ENCODE measurements at places on chromosomes 2 and 18.

- no peak for DNase-seq
These were observed 48.0 kb downstream of the HDLBP start for GRCh38 chr2:241267249-241268067.

DNA sequence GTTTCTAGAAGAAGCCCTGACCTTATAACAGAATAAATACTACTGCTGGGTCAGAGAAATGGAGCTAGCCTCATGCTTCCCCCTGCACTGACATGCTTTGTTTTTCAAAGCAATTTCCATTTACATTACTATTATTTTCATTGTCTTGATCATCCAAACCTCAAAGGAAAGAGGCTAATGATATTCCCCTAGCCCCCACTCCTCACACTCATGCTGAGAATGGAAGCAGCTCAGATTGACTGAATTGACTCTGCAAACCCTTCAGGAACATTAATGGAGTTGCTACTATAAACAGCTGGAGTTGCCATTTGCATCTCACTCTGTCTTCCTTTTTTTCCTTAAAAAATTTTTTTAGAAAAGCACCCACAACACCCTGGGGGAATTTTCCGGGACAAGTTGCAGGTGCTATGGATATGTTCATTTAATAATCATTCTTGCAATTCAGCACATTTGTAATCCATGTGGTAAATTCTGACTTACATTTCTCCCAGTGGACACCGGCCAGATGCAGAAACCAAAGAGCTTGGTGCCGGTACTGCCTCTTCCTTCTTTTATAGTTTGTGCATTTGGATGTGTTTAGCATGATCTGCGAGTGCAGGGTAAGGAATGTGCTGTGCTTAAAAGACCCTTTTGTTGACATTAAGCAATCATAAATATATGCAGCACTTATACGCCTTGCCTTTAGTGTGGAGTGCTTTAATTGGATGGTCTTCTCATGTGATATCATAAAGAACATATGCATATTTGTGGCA lies 103.3 kb upstream of the OSR1 start:
- DNase-seq: no peak

GRCh38 chr18:13551841-13552733 lies 174.3 kb downstream of the FAM210A start:
- no peak for DNase-seq

DNA sequence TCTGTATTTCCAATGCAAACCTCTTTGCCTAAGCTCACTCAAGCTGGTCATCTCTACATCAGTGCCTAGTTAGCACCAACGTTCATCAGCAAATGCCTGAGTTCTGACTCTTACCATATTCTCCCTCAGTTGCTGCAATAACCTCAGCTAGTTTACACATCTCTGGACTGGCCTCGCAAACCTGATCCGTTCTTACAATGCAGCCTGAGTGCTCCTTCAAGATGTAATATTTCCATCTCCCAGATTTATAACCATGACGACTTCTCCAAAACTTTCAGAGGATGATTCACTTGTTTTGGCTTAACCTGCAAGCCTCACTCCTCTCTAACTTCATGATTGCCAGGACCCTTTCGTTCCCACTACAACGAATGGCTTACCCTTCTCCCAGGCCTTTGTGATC lies 69.7 kb downstream of the DIPK1C start:
- no peak for DNase-seq

DNA sequence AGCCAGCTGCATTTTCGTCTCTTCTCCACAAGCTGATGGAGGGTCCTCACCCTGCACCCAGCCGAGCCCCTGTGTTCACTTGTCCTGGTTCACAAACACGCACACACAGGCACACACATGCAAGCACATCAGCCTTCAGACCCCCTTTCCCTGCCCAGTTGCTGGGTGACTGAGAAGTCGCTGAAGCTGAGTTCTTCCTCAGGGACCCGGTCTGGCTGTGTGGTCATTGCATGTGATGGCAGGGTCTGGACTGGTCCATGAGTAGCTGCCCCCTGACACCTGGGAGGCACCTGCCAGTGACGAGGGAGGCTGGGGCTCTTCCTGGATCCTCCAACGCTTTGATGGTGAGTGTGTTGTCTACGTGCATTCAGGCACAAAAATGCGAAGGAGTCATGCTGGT lies 546.1 kb upstream of the SALL3 start:
- DNase-seq: no peak

- DNase-seq: no peak
These were observed 9.8 kb downstream of the TMX3 start for GRCh38 chr18:68705119-68705518.

- DNase-seq: peak; percentile 29
These were observed at the start of gene FAM124B for GRCh38 chr2:224401641-224402342. Gene FAM124B, minus strand, starts transcription at chr2:224402107. Its CDS starts 339 bp downstream, at chr2:224401768.

GRCh38 chr2:20584399-20585358 lies 66.2 kb downstream of the HS1BP3 start:
- DNase-seq: peak; percentile 41

DNA sequence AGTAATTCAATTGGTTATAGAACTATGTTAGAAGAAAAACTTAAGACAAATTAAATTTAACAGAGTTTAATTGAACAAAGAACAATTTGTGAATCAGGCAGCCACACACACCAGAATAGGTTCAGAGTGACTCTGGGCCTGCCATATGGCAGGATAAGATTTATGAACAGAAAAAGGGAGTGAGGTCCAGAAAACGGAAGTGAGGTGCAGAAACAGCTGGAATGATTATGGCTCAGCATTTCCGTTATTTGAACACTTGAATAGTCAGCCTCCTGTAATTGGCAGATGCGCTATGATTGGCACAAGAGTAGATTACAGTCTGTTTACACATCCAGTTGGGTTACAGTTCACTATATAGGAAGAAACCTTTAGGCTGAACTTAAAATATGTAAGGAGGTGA lies 99.0 kb downstream of the MBD2 start:
- DNase-seq: no peak

- no peak for DNase-seq
These were observed 365.8 kb upstream of the RND3 start for GRCh38 chr2:150853263-150853662.

- no peak for DNase-seq
These were observed 262.4 kb downstream of the SS18 start for GRCh38 chr18:25827961-25828561.

GRCh38 chr18:74573053-74573452 lies 24.6 kb upstream of the ZNF407 start:
- DNase-seq: no peak

- no peak for DNase-seq
These were observed 7.5 kb downstream of the COPS8 start for GRCh38 chr2:237092920-237093781.

- peak; percentile 91 for DNase-seq
These were observed at the start of gene MYO7B for GRCh38 chr2:127535422-127535901. Gene MYO7B, plus strand, starts transcription at chr2:127535683. Its CDS starts 24,040 bp downstream, at chr2:127559723.

GRCh38 chr18:48609820-48610815 lies 71.3 kb downstream of the CTIF start:
- no peak for DNase-seq

DNA sequence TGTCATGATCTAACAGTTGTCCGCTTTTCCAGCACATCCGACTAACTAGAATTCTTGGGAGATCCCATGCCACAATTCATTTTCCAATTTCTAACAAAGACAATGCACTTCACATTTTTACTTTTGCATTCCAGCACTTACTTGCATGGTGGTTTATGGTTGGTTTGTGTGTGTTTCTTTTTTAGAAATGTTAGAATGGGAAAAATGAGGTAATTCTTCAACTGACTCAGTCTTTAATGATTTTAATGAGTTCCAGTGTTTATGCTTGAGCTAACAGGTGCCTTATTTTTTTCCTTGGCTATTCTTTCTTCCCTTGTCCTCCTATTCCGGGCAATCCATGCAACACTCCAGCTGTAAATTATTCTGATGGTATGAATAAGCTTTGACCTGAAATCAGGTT lies 46.4 kb downstream of the SLC8A1 start:
- DNase-seq: no peak

- DNase-seq: peak; percentile 29
These were observed 163.5 kb downstream of the UXS1 start for GRCh38 chr2:106030287-106031268.
